Cardiac muscle cell (in vitro differentiated cells and primary cell): ENCODE measurements at places on chromosomes 6 and 20. TPM values are rescaled to one million over a fixed set of nuclear protein-coding genes. Genes with fewer than 3 reads are reported as not detected.

DNA sequence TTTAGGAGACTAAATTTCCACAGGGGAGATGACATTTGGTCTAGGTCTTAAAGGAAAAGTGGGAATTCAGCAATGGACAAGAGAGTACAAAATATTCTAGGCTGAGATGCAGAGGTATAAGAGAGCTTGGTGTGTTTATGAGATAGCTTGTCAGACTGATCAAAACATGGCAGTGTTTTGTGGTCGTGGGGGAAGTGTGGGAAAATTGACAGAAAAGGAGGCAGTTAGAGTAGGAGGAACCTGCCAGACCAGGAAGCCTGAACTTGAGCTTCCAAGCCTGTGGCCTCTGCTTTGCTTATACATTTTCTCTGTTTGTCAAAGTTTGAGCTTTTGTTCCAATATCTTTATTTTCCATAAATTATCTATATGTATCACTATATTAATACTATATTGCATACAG, 69.5 kb upstream of the MAP3K7 start:
- H3K4me3 ChIP-seq = no peak overlapping the region
- no peaks in the 10 kb centered on the region for H3K36me3 ChIP-seq
- H3K27me3 ChIP-seq = no peaks in the 10 kb centered on the region
- no peak for DNase-seq
- H3K4me1 ChIP-seq = no peaks in the 10 kb centered on the region
- H3K27ac ChIP-seq = no peak overlapping the region

The MCCD1 gene
- not detected in 2 replicates for total RNA-seq

DNA sequence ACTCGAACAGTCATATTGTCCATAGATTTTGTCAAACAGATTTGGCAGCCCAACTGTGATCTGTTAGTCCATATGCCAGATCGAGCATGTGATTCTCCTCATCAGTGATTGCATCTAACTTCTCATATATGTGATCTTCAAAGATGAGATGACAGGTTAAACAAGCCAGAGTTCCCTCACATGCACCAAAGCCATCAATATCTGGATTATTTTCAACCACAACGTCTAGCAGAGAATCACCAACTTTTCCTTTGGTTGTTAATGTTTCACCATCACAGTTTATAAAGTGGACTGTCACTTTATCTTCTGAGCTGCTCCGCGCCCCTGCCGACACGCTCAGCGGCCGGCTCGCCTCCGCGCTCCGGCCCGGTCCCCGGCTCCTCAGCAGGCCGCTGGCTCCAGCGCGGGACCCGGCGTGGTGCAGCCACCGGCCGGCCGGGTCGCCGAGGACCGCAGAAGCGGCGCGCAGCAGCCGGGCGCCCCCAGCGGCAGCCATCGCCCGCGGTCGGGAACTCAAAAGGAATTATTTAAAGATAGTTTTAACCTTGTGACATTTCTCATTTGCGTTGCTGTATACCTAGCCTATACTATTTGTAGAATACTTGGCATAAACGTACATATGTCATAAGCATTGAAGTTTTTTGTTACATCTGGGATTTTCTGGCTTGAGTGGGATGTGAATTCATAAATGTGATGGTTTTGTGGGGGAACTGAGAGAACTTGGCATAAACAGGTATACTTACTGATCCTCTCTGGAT, 40.1 kb upstream of the DYNLRB1 start:
- H3K4me1 ChIP-seq = peaks cover 2% of the 10 kb centered on the region
- no peak overlapping the region for H3K4me3 ChIP-seq

The FOXC1 gene
- 3.4 and 6.2 TPM in 2 replicates for total RNA-seq

GRCh38 chr6:159116343-159116742, 52.9 kb upstream of the FNDC1 start:
- no peaks in the 10 kb centered on the region for H3K27me3 ChIP-seq
- no peaks in the 10 kb centered on the region for H3K4me1 ChIP-seq
- no peak overlapping the region for H3K27ac ChIP-seq
- H3K4me3 ChIP-seq = no peak overlapping the region
- H3K36me3 ChIP-seq = no peaks in the 10 kb centered on the region

DNA sequence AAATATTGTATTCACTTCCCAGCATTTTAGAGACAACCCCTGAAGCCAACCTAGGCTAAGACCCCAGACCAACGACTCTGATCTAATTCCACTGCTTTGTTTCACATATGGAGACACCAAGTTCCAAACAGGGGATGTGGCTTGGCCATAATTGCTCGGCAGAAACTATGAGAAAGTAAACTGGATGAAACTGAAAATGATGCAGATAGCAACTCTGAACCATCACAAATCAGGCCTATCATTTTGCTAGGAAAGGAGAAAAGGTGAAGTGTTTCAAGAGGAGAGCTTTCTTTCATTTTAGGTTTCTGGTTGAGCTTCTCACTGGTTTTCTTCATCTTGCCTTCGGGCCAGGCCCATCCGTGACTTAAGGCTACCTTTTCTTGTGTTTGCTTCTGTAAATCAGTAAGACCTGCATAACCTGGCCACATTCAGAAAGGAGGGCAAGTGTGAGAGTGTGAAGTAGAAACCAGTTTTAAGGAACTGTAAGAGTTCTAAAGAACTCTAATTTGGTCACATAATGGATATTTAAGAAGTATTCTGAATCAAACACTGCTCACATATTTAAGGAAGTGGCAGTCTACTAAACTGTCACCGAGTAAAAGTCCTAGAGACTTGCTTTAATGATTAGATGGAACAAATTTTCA, 105.8 kb downstream of the BACH2 start:
- DNase-seq = no peak
- H3K4me1 ChIP-seq = peaks cover 18% of the 10 kb centered on the region
- no peaks in the 10 kb centered on the region for H3K36me3 ChIP-seq
- H3K27me3 ChIP-seq = no peaks in the 10 kb centered on the region

GRCh38 chr6:71454056-71454455, 165.4 kb downstream of the OGFRL1 start:
- DNase-seq = no peak
- no peaks in the 10 kb centered on the region for H3K27me3 ChIP-seq
- H3K27ac ChIP-seq = no peak overlapping the region
- no peaks in the 10 kb centered on the region for H3K36me3 ChIP-seq
- no peak overlapping the region for H3K4me3 ChIP-seq
- no peaks in the 10 kb centered on the region for H3K4me1 ChIP-seq

GRCh38 chr20:62364911-62365736, 2.0 kb downstream of the LAMA5 start:
- peak overlapping the region; percentile 85 for H3K27ac ChIP-seq
- peaks cover 63% of the 10 kb centered on the region for H3K4me1 ChIP-seq
- DNase-seq = no peak
- H3K27me3 ChIP-seq = no peaks in the 10 kb centered on the region
- no peaks in the 10 kb centered on the region for H3K36me3 ChIP-seq
- H3K4me3 ChIP-seq = peak overlapping the region; percentile 87

DNA sequence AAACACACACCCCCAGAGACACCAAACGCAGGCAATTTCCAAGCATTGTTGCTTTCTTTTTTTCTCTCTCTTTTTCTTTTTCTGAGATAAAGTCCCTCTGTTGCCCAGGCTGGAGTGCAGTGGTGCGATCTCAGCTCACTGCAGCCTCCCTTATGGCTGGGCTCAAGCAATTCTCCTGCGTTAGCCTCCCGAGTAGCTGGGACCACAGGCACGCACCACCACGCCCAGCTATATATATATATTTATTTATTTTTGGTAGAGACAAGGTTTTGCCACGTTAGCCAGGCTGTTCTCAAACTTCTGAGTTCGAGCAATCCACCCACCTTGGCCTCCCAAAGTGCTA, 14.0 kb upstream of the SRSF3 start:
- peak overlapping the region; percentile 96 for H3K27ac ChIP-seq
- no peaks in the 10 kb centered on the region for H3K36me3 ChIP-seq
- no peak overlapping the region for H3K4me3 ChIP-seq

The DNAAF9 gene
- 14.1 and 16.9 TPM in 2 replicates for total RNA-seq

The CAGE1 gene
- 0.09 TPM in 1 of 2 replicates, not detected in the other for total RNA-seq

DNA sequence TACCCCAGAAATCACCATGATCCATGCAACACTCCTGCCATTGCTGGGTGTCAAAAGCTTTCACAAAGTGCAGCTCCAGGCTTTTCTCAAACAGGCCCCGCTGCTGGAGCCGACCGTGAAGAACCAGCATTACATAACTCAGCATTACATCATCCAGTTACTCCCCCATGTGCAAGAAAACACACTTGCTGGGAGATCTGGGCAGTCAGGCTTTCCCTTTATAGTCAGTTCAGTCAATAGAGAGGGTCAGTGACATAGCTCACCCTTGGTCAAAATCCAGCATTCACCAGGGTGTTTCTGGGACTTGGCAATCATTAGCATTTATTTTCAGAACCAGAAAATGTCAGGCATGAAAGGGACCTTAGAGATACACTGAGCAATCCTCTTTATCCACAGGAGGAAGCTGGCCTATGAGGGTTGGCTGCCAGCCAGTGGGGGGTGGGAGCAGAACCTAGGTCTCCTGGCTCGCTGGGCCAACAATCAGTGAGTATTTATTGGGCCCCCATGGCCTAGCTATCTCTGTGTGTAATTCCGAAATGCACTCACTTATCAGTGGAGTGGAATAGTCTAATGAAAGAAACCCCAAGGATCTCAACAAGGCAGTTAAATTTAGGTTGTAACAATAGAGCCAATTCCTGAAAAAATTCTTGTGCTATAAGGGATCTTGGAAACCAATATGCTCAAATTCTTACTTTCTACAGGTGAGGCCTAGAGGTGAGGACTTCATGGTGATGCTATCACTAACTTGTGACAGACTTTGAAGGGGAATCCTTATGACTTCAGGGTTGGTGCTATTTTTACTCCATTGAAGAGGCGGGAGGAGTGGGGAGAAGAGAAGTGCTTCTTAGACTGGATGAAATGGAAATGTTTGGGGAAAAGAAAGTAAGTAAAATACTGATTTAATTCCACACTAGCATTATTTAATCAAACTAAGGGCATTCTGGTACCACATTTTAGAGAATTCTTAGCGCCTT, 54.6 kb downstream of the LYRM4 start:
- peak overlapping the region; percentile 84 for H3K27ac ChIP-seq
- H3K4me1 ChIP-seq = peaks cover 51% of the 10 kb centered on the region
- H3K4me3 ChIP-seq = no peak overlapping the region
- H3K27me3 ChIP-seq = no peaks in the 10 kb centered on the region
- DNase-seq = peak; percentile 88
- no peaks in the 10 kb centered on the region for H3K36me3 ChIP-seq

DNA sequence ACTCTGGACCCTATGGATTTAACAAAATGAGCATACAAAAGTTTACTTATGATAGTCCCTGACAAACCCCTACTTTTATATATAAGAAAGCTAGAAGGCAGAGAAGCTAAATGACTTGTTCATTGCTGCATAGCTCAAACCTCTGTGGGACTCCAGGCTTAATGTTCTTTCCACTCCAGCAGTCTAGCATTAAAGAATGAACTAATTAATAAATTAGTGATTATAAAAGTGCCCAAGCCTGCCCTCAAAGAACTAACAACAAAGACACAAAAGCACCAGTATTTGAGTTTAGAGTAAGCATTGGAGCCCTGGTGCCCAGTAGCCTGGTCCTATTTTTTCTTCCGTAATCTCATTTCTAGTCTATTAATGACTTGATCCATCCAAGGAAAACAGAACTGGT, 59.9 kb downstream of the LAMA4 start:
- H3K27me3 ChIP-seq = no peaks in the 10 kb centered on the region
- H3K4me3 ChIP-seq = no peak overlapping the region
- DNase-seq = no peak
- H3K27ac ChIP-seq = no peak overlapping the region
- H3K36me3 ChIP-seq = peaks cover 13% of the 10 kb centered on the region

DNA sequence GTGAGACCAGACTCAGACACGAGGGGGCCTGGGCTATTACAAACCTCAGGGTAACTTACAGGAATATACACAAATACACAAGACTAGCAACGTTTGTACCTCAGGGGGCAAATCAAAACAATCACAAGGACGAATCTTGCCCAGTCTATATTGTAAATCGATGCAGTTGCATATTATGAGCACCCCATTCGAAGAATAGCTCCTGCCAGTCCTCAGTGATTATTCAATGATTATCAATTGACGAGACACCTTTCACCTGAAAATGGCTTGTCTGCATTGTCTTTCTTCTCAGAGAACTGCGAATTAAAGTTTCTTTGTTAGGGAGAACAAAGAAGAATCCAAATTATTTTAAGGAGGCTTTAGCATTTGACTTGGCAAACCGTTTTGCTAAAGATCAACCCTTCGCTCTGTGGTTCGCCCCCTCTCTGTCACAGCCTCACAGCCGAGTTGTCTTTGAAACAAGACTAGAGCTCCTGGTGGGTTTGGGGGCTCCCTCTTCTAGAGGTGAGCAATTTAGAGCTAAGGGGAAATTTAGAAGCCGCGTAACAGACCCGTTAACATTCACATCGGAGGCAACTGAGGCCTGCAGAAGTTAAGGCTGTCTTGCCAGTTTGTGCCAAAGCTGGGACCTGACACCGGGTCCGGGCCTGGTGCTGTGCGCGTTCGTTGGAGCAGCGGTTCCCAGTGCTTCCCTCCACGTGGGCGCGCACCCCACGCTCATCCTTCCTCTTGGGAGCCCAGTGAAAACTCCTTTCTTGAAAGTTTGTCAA, 24.9 kb upstream of the MAP3K7 start:
- no peak for DNase-seq
- H3K4me3 ChIP-seq = peak overlapping the region; percentile 41
- no peaks in the 10 kb centered on the region for H3K4me1 ChIP-seq
- H3K27ac ChIP-seq = no peak overlapping the region

DNA sequence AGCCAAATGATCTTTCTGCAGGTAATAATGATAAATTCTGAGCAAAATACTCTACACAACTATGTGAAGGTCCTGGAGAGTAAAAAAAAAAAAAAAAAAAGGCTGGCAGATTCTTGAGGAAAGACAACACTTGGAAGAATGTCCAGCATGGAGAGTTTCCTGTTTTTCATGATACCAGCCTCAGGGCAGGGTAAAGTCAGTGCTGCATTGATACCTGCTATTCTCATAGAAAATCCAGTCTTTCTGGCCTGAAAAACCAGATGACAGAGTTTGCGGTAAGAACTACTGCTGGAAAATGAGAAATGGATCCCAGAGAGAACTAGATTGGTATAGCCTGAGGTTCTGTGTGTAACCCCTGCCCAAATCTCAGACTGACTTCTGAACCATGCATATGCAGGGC, 89.1 kb downstream of the AFG1L start:
- H3K27ac ChIP-seq = no peak overlapping the region
- H3K36me3 ChIP-seq = no peaks in the 10 kb centered on the region
- no peak for DNase-seq
- no peaks in the 10 kb centered on the region for H3K4me1 ChIP-seq
- H3K27me3 ChIP-seq = no peaks in the 10 kb centered on the region

The GPX5 gene
- 0.30 and 1.1 TPM in 2 replicates for total RNA-seq

The SCGN gene
- 0.14 TPM in 1 of 2 replicates, not detected in the other for total RNA-seq

DNA sequence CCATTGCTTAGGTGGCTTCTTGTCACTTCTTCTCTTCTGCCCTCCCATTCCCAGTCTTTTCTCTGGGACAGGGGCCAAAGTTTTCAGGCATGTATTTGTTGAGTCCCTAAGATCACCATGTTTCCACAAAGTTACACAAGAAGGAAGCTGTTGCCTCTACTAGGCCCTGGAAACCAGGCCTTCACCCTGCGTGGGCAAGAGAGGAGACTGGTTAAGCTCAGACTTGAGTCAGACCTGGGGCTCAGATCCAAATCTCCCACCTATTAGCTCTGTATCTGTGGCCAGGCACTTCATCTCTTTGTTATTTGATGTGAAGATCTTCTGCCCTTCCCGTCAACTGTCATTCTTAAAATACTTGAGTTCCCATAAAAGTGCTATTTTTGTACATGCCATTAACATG, 154.6 kb downstream of the SASH1 start:
- no peaks in the 10 kb centered on the region for H3K36me3 ChIP-seq
- H3K4me3 ChIP-seq = no peak overlapping the region
- DNase-seq = peak; percentile 42
- no peaks in the 10 kb centered on the region for H3K4me1 ChIP-seq
- no peaks in the 10 kb centered on the region for H3K27me3 ChIP-seq
